ENCODE measurements at places on chromosomes 3 and 15.
A peak's percentile ranks its signal among the peaks of the same experiment; 100 is the strongest.

- DNase-seq: no peak
Measured at GRCh38 chr15:71333839-71334238, 218.6 kb downstream of the THSD4 start.

- DNase-seq: no peak
Measured at GRCh38 chr3:49906073-49906743, 2.5 kb upstream of the MST1R start.

DNA sequence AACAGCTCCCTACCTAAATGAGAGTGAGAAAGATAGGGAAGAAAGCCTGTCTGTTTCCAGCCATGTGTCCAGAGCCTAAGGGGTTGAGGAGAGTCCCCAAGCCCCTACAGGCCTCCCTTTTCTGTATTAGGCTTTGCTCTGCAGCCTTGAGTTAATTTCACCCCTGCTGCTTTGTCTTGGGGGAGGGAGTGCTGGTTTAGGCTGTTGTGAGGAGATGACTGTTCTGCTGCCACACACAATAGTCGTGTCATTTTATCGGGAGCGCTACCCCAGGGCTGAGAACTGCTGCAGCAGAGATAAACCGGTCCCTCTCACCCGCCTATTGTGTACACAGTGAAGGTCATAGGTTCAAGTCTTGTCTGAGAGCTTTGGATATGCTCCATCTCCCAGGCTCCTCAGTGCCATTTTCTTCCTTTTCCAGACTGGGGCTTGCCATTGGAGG, 1.4 kb downstream of the ZNF609 start:
- DNase-seq: no peak

DNA sequence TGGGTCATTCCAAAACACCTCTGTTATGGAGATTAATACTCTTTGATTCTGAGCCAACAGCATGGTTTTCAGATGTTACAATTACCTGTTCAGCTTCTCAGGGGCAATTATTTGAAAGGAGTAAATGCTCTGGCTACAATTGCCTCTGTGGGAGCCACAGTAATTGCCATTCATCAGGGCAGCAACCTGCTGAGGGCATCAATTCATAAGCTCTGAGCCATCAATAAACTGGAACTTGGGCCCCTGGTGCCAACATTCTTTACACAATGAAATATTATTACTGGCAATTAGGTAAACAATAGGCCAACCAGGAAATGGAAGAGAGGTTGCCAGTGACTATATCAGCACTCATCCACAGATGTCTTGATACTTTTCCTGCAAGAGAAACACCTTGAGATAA, 660.8 kb downstream of the MECOM start:
- DNase-seq: no peak

DNA sequence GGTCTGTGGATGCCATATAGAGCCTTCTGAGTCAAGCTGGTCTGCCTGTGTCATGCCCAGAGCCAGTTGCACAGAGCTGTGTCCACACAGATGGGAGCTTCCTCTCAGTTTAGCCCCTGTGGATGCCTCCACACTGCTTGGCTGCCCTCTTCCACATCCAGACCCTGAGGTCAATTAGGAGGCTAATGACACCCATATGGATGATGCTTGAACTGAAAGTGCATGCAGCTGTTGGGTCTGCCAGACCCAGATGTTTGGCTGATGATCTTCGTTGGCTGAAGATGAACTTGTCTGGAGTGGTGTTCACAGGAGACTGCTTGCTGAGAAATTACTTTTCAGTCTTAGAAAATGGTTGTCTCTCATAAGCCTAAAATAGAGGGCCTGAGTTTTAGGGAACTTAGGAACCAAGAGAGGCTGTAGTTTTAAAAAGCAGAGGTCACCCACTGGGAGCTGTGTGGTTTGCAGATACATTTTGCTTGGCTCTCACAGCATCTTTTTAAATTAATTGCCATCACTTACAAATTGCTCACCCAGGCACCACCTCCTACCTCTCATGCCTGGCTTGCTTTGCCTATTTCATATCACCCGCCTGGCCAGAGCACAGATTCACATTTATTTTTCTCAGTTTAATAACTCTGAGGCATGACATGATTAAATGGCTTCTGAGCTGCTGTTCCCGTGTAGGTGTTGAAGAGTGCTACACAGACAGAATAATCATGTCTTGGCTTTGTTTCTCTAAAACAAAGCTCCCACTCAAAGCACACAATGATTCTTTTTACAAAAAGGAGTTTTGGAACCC, 176.1 kb downstream of the MINAR1 start:
- no peak for DNase-seq

GRCh38 chr3:192869131-192870031, 48.3 kb downstream of the MB21D2 start:
- no peak for DNase-seq

GRCh38 chr15:62799037-62799436, 243.5 kb upstream of the TPM1 start:
- no peak for DNase-seq

- DNase-seq: no peak
Measured at GRCh38 chr3:42442640-42443039, 32.2 kb upstream of the LYZL4 start.

GRCh38 chr3:175356899-175357324, 497.8 kb downstream of the NAALADL2 start:
- no peak for DNase-seq

DNA sequence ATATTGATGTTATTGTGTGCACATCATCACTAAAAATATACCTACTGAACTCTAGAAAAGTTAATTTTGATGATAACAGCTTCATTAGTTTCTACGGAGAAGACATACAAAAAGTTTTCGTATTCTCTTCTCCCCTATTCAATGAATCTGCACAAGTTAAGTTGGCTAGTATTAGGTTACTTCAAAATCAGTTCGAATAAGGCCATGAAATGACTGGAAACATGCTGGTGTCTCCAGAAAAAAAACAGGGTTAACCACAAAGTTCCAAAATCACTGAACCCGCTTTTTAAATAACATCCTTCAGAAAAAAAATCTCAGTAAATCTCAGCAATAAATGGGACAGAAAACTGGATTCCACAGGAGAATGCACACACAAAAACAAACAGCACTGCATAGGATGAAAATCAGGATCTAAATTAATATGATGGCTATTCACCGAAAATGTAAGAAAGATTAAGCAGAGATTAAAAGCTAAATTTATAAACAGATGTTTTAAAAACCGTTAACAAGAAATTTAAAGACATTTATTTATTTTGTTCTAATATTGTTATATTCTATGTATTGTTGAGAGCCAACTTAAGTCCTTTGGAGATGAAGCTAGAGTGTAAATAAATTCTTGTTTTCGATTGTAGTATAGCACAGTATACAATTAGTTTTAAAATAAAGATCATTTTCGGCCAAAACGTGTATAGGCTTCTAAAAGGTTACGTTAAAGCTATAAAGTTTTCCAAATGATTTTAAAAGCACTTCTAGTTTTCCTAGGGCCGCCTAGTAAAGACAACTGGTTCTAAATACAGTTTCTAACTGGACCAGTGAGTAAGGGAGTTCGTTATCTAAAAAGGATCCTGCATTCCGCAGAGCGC, 1.0 kb downstream of the IGSF11 start:
- no peak for DNase-seq

DNA sequence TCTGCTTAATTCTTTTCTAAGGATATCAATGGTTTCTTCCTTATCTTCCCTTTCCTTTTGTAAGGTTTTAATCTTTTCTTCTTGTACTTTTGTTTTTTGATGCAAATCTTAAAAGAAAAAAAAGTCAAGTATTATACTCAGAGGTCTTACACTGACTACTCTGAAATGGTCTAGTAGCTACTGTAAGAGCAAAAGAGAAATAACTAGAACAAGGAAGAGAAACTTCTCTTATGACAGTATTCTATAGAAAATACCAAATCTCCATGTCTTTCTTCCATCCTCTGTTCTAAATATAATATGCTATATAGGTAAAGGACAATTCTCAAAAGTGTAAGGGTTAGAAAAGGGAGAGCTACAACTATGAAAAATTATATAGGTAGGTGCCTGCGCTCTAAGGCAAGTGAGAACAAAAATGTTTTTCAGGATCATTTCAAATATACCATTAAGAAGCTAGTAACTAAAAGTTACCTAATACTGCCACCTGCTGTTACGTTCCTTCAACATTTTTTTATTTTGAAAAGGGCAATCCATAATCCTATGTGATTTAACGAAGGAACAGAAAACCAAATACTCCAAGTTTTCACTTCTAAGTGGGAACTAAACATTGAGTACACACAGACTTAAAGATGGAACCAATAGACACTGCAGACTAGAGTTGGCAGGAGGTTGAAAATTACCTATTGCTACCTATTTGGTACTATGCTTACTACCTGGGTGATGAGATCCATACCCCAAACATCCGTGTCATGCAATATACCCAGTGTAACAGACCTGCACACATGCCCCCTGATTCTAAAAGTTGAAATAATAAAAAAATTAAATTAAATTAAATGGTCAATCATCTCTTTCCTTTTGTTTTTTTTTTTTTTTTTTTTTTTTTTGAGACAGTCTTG, 36.7 kb downstream of the CIP2A start:
- DNase-seq: peak; percentile 16

- no peak for DNase-seq
Measured at GRCh38 chr3:105730801-105731354, 137.9 kb downstream of the CBLB start.

- peak; percentile 11 for DNase-seq
Measured at GRCh38 chr3:188646592-188646991, 492.6 kb downstream of the LPP start.

DNA sequence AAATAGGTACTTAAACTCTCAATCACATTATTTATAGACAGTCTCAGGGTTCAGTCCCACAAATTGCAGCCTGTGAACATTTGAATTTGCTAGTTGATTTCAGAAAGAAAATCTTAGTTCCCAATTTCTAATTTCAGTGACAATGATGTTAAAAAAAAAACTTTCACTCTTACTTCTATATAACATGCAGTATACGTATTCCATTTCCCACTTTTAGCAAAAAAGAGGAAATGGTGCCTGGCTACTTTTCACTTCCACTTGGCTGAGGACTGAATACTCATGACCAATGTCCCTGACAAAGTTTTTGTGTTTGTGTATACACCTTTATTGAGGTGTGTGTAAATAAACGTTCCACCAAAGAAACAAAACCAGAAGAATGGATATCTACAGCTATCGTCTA, 32.1 kb upstream of the XCR1 start:
- no peak for DNase-seq

Measured in KG1 (cell line).